M059J (cell line): ENCODE measurements at places on chromosomes 3 and 15. TPM values are rescaled to one million over a fixed set of nuclear protein-coding genes. Genes with fewer than 3 reads are reported as not detected.

DNA sequence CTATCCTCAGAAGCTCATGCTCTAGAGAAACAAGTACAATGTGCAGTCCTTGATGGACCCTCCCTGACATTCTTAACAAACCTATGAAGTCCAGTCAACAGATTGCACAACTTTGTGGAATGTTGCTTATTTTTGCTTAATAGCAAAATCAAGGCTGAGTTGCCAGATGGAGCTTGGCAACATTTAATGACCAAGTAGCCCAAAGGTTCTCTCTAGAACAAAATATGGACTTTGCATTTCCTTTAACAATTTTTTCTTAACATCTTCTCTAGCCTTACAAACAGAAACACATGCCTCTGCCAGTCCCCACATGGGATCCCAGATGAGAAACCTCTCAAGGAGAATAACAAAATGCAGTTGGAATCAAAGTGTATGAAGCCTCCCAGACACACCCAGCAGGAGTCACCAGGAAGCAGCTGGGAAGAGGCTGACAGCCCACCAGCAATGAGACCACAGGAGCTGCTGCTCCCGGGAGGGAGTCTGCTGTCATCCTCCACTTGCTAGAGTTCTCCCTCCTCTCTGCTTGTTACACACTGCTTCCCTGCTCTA lies 422.5 kb upstream of the CDIN1 start:
- DNase-seq, result peak; percentile 4

GRCh38 chr3:44906997-44907396 lies 32.6 kb downstream of the TGM4 start:
- peak; percentile 66 for DNase-seq

- no peak for DNase-seq
Observed at GRCh38 chr3:149514471-149514870, 40.0 kb downstream of the TM4SF4 start.

DNA sequence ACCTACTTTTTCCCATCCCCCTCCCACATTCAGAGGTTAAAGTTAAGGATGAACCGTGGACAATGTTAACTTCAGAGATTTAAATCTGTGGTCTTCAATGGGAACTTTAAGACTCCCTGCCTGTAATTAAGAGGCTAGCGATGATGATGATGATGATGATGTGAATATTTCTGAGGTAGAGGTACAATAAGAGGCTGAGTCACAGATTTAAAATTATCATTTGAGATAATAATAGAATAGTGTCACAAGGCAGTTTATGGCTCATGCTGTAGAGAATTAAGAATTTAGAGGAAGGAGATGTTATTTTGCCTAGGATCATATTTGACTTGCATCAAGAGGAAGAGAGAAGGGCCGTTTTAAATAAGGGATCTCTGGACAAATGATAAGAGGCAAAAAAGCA lies 146.2 kb downstream of the BBX start:
- no peak for DNase-seq

- peak; percentile 5 for DNase-seq
Observed at GRCh38 chr3:12536423-12536822, 8.9 kb downstream of the MKRN2OS start.

DNA sequence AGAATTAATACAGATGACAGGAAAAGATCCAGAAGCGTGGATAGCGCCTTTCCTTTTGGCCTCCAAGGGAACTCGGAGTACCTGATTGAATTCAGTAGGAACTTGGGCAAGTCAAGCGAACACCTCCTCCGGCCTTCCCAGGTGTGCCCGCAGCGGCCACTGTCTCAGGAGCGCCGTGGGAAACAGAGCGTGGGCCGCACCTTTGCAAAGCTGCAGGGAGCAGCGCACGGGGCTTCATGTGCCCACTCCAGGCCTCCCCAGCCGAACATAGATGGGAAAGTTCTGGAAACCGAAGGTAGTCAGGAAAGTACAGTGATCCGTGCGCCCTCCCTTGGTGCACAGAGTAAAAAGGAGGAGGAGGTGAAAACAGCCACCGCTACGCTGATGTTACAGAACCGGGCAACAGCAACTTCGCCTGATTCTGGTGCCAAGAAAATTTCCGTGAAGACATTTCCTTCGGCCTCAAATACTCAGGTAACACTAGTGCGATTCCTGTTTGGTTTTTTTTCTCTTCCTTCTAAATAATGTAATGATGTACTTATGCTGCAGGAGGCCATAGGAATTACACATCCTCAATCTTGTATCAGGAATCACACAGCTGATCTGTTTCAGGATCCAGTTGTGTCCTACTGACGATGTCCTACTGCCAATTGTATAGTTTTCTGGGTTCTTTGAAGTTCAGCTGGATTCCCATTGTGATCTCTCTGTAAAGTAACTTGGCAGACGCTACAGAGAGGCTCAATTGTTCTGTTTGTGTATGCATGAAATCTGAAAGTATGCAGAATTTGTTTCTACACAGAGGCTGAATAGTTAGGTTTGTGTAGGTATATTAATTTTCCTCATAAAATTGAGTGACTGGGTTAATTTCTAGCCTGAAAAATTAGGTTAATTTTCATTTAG lies 63.1 kb downstream of the CGNL1 start:
- DNase-seq, result no peak

GRCh38 chr15:62060896-62061280 lies 641 bp upstream of the VPS13C start:
- DNase-seq, result no peak

GRCh38 chr3:32219537-32219936 lies 18.9 kb upstream of the CMTM8 start:
- DNase-seq, result no peak

Gene DUOXA2
- total RNA-seq, result 0.05 TPM in 1 of 2 replicates, not detected in the other

DNA sequence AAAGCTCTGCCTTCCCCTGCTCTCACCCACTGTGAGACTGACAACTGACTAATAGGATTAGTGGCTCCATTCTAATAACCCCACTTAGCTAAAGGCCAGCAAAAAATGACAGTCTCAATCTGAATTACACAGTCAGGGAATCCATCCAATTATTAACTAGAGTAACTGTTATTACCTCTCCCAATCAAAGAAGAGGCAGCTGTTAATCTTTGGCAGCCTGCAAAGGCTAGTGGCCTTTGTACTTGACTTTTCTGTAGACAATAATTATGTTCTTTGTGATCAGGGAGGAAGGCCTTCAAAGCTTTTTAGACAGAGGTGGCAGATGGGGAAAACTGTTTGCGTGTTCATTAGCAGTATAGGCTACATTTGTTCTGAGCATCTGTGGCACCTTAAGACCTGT lies 177.7 kb downstream of the ISL2 start:
- no peak for DNase-seq

- no peak for DNase-seq
Observed at GRCh38 chr3:8327739-8328138, 173.9 kb upstream of the LMCD1 start.

Gene SIDT1
- total RNA-seq, result 0.17 TPM in 1 of 2 replicates, not detected in the other

DNA sequence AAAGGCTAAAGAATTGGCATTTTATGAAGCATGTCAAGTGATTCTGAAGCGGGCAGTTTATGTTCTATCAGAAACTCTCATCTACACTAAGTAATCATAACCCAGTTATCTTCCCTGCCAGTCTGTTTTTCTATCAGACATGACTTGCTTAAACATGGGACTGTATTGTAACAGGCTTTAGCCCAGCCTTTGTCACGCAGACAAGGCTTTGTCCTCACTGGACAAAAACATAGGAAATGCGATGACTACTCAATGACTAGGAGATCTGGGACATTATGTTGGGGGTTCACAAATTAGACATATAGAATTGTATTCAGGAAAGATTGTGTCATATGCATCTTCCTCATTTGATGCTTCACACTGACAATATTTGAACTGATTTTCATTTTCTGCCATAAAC lies 115.5 kb downstream of the GADL1 start:
- DNase-seq, result no peak

DNA sequence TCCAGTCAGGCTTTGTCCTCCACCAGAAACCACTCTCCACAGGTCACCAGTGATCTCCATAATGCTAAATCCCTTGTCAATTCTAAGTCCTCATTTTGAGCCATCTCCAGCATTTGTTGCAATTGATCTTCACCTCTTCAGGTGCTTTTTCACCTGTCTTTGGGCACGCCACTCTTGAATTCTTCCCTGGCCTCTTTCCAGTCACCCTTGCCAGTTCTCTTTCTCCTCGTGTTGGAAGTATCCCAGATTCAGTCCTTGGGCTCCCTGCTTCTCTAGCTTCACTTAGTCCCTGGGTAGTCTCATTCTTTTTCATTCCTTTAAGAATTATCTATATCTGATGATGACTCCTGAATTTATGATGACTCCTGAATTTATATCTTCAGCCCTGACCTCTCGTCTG lies 37.5 kb downstream of the MAPK6 start:
- DNase-seq, result no peak

GRCh38 chr3:5389057-5389456 lies 201.6 kb downstream of the EDEM1 start:
- DNase-seq, result peak; percentile 1

Gene MAP2K5
- total RNA-seq, result 5.5 and 18.0 TPM in 2 replicates

GRCh38 chr3:83842511-83842910 lies 1116.3 kb upstream of the CADM2 start:
- DNase-seq, result no peak

DNA sequence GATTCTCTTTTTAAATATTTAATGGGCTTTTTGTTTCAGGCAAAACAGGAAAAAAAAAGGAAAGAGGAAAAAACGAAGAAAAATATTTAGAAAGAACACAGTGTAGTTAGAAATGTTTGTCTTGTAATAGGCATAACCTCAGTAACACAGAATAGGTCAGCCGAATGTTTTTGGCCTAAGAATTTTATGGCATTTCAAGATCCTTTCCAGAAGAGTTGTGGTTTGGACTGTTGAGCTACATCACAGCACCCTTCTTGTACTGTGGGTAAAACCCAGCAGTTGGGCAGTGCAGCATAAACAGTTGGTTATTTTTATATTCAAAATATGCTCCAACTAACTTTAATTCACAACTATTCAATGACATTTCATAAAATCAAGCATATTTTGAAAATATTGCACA lies 474.4 kb upstream of the AGTR1 start:
- peak; percentile 16 for DNase-seq

GRCh38 chr3:37961622-37962431 lies 28.8 kb upstream of the VILL start:
- no peak for DNase-seq

GRCh38 chr3:135231737-135232136 lies 436.7 kb downstream of the EPHB1 start:
- no peak for DNase-seq

GRCh38 chr3:42736081-42736480 lies 33.5 kb upstream of the HHATL start:
- DNase-seq, result no peak

GRCh38 chr3:140850210-140850955 lies 91.3 kb upstream of the SLC25A36 start:
- peak; percentile 73 for DNase-seq

- peak; percentile 74 for DNase-seq
Observed at GRCh38 chr3:29430558-29430971, 149.7 kb downstream of the RBMS3 start.

Gene DGKG
- total RNA-seq, result 14.4 and 16.7 TPM in 2 replicates

GRCh38 chr15:41203395-41203794 lies 27.2 kb downstream of the EXD1 start:
- DNase-seq, result no peak

Gene SELENOK
- 56.1 and 67.0 TPM in 2 replicates for total RNA-seq

DNA sequence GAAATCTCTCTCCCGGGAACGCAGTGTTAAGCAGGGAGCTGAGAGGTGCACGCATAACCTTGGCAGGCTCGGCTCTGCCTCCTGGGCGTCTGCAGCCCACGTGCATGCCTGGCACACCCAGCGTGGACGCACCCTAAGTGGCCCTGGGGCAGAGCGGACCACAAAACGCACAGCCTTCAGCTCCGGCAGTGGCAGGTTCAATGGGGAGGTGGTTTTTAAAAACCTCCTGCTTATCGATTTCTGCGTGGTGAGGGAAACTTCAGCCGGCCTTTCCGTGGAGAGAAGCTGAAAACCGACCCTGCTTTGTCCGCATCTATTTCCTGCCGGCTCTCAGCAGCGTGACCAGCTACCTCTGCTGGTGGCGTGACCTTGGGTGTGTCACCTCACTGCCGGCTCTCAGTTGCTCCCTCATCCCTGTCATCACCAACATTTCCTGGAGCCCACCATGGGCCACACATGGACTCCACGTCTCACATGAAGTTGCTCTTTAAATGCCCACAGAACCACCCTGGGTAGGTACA lies 134.8 kb upstream of the MEF2A start:
- no peak for DNase-seq

DNA sequence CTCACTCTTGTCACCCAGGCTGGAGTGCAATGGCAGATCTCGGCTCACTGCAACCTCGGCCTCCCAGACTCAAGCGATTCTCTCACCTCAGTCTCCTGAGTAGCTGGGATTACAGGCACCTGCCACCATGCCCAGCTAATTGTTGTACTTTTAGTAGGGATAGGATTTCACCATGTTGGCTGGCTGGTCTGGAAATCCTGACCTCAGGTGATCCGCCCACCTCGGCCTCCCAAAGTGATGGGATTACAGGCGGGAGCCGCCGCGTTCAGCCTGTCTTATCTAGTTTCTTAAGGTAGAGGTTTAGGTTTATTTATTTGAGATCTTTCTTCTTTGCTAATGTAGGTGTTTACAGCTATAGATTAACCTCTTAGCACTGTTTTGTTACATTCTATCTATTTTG lies 708.8 kb downstream of the ZNF385D start:
- DNase-seq, result no peak

DNA sequence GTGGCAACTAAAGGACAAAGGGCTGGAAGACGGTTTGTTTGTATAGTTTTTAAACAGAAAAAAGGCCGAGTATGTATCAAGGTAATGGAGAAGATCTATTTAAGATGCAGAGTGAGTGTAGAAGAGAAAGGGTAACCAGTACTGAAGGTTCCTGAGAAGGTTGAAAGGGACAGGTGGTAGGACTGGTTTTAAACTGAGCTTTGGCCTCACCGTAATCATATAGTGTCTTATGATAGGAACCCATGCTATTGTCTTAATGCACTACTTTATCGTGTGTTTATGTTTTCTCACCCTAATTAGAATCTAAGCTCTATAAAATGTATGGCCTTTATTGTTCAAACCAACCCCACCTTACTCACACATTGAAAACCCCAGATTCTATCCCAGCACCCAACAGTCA lies 32.7 kb downstream of the FHIT start:
- DNase-seq, result no peak

Gene KCNMB3
- 0.52 and 1.1 TPM in 2 replicates for total RNA-seq

DNA sequence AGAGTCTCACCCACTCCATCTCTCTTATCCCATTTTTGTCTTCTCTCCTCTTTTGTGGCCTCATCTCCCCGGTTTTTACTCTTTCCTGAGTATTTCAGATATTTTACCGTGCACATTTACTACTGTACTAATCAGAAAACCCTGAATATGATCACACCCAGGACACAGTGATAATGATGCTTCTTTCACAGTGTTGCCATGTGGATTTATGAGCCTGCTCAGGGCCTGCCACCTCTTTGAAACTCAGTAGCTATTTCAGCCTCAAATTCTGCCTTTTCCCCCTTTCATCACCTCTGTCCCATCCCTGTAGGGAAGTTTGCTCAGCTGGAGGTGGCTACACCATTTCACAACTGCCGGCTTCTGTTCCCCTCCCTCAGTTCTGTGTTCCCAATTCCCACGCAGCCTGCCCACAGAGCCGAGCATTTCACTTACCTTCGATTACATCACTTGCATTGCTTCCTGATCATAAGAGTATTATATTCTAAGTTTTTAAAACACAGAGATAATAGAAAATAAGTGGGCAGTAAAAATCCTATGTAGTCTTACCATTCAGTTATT lies 33.2 kb downstream of the ARNT2 start:
- DNase-seq, result no peak

- peak; percentile 80 for DNase-seq
Observed at GRCh38 chr3:4720316-4721075, 227.3 kb downstream of the ITPR1 start.
